ENCODE measurements at places on chromosomes 3 and 15.

GRCh38 chr15:38129531-38130204, 123.0 kb upstream of the SPRED1 start:
- peak; percentile 88 for DNase-seq

- peak; percentile 31 for DNase-seq
Measured at GRCh38 chr3:12532182-12532581, 13.1 kb downstream of the MKRN2OS start.

DNA sequence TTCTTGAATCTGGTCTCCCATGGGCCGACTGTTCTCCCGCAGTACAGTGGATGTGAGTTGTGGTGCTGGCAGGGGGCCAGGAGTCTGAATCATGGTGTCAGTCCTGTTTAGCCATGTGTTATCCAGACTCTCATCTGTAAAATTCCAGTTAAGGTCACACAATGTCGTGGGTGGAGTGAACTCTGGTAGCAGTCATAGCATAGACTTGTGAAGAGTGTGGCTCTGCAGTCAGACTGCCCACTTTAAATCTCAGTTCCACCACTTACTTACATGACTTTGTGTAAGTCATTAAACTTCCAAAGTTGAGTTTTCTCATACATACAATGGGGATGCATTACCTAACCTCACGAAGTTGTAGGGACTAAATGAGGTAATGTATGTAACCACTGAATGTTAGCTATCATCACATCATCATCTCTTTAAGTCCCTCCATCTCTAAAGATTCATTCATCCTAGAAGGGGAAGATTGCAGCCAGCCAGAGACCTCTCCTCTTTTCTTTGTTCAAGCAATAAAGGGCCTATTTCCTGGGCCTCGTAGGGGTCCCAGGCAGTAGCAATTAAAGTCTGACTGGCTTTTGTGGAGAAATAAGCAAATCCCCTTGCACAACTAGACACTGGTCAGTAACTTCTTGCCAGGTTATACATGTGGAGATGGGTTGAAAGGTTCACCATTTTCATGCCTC, 93.9 kb downstream of the PCCB start:
- DNase-seq = peak; percentile 41

DNA sequence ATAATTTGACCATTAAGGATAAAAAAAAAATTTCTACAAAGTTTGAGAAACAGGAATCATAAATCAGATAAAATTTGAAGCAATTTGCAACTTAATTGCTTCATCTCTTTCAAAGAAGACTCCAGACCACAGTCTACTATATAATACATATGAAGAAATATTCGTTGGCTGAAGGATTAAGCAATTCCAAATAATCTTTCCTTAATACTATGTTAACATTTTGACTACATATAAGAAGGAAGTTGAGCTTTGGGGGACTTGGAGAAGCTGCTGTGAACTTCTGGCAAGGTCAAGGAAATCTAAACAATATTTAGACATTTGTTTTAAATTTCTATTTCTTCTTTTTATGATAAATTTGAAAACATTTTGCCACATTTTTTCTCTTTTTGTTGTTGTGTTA, 13.5 kb upstream of the GABRR3 start:
- no peak for DNase-seq

DNA sequence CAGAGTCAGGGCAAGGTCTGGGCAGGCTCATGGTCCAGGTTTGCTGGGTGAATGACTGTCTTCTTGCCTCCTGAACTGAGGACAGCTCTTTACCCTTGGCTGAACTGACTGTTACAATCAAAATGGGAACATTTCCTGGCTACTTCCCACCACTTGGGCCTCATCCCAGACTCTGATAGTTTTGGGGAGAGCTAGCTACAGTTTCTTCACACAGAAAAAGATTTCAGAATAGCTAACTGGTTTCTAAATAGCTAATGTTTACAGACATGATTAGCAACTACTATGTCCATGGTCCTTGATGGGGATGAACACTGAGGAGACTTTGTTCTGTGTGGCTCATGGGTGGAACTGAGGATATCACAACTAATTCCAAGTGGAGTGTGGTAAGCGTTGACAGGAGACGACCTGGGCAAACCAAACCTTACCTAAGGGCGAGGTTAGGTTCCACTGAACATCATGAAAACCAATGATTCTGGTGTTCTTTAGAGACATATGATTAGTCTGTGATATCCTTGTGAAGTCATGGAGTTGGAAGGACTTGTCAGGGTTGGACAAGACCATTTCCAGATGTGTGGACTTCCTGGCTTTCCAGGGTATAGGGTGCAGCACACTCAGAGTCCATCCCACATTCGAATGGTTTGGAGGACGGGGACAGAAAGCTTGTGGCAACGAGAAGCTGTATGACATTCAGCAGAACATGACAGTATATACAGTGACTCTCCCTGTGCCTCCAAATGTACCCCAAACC, 7.3 kb downstream of the ALPK3 start:
- peak; percentile 61 for DNase-seq

DNA sequence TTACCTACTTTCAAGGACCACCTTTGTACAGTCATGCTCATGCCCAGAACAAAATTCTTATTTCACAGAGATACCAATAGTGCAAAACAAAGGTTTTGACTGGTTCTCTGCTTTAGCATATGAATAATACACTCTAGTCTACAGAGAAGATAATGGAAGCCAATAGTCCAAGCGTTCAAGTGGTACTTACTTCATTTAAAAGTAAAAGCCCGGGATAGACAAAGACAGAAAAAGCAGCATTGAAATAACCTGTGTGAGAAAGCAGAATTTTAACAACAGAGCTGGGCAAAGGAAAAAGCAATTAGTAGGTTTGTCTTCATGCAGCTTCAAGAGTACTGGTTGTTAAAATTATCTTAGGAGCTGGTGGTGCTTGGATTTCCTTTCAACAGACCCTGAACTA, 848.3 kb downstream of the FHIT start:
- DNase-seq = no peak

GRCh38 chr3:173529062-173529711, 131.6 kb downstream of the NLGN1 start:
- DNase-seq = no peak

GRCh38 chr15:35141743-35142471, 56.8 kb upstream of the NANOGP8 start:
- no peak for DNase-seq

GRCh38 chr3:35643495-35643894, 4.2 kb downstream of the ARPP21 start:
- no peak for DNase-seq

GRCh38 chr3:162329514-162329913, 832.9 kb downstream of the OTOL1 start:
- no peak for DNase-seq

DNA sequence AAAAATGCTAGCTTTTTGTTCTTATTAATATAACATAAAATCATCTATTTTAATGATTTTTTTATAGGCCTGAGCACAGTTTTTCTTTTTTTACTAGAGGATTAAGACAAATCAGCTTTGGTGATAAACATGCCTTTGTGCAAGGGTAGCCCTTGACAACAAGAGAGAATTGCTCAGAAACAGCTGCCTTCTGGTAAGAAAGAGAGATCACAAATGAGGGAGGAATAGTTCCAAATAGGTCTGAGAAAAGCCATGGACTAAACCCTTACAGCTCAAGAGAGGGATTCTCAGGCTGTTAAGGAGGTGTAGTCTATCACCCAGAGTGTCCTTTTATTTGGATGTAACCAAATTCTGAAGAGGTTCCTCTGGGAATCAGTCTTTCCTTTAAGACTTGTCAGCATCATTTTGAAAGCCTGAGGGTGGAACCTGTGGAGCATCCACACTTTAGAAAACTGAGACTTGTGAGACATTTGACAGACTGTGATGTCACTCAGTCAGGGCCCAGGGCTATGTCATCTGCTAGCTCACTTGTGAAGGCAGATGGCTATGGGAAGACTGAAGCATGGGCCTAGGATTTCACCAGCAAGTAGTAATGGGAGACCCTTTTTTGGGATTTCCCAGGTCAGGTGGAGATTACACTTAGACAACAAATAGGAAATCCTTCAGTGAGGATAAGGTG, 102.9 kb upstream of the KCNAB1 start:
- peak; percentile 22 for DNase-seq

DNA sequence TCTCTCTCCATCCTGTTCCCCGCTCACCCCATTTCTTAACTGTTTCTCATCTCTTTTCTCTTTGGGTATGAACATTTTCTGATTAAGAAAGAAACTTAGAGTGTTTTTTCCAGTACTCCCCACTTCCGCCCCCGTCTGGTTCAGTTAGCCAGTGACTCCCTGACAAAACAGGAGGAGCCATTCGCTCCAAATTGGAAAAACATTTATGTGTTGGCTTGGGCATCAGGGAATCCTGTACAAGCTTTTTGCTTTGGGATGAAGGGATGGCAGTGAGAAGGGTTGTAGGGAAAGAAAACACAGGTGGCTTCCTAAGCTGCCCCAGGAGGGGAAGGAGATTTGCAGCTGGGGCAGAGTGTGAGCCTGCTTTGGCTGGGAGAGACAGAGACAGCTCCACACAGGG, 47.0 kb downstream of the BOC start:
- DNase-seq = no peak

- no peak for DNase-seq
Measured at GRCh38 chr15:42402455-42403205, 43.3 kb downstream of the CAPN3 start.

DNA sequence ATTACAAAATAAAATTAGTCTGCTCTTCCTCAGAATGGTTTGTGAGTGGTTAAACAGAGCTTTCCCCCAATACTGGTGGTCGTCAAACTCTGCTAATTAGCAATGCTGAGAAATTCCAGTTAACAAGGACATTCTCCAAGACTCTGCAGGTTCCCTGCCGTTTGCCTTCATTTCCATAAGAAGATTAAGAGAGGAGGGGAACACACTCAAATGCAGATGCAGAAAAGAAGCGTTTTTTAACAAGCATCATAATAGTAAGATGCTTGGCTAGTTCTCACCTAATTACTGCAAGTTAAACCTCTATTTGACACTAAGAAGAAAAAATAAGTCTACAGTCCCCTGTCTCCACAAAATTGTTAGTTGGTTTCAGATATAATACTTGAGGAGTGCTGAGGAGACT, 3.7 kb upstream of the SOX2 start:
- DNase-seq = no peak

GRCh38 chr3:69869643-69870042, 129.9 kb upstream of the SAMMSON start:
- no peak for DNase-seq

- DNase-seq = no peak
Measured at GRCh38 chr3:139302801-139303113, 41.1 kb upstream of the MRPS22 start.

DNA sequence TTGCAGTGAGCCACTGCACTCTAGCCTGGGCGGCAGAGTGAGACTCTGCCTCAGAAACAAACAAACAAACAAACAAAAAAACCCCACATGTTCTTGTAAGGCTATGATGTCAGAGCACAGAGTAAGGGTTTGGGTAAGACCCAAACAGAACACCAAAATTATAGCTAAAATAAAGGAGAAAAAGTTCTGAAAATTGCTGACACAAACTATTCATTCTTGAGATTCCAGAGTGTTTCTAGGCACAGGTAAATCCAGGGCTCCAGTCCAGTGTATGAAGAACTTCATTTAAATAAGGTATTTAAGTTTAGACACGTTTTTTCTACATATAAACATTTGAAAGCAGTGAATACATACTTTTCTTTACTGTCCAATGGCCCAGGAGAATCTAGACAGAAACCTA, 3.9 kb downstream of the CDC25A start:
- no peak for DNase-seq

DNA sequence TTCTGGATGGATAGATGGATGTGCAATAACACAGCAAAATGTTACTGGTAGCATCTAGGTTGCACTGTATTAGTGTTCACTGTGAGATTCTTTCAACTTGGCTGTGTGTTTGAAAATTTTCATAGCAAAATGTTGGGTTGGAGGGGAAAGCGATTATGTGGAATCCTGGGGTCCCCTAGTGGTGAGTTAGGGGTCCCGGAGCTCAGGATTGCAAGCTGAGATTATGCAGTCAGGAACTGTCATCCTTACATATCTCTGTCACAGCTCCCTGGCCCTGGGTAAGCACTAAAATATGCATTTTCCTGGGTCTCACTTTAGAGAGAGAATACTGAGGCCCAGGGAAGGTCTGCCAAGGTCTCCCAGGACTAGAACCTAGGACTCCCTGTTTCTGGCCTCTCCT, 77.2 kb downstream of the CEMIP start:
- no peak for DNase-seq

GRCh38 chr15:89777782-89778380, 1.7 kb downstream of the MESP2 start:
- no peak for DNase-seq

GRCh38 chr3:193744048-193744821, 151.2 kb downstream of the OPA1 start:
- no peak for DNase-seq
